ENCODE measurements at places on chromosomes 2 and 18.

GRCh38 chr18:68288408-68288807 lies 426.5 kb downstream of the TMX3 start:
- no peak for DNase-seq

DNA sequence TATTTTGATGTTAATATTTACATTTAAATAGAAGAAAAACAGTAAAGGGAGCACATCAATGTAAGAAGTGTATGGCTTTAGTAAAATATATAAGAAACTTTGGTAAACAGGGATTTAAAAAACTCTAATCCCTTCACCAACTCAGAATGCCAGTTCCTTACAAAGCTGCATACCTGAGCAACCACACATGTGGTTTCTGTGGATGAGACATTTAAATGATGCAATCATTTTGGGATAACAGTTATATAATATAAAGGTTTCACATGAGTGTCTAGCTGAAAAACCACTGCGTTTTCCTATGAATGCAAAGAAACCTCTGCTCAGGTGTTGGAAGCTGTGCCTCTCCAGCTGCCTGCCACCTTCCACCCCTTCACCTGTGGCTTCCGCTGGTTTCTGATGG lies 209.1 kb upstream of the REV1 start:
- DNase-seq, result no peak

DNA sequence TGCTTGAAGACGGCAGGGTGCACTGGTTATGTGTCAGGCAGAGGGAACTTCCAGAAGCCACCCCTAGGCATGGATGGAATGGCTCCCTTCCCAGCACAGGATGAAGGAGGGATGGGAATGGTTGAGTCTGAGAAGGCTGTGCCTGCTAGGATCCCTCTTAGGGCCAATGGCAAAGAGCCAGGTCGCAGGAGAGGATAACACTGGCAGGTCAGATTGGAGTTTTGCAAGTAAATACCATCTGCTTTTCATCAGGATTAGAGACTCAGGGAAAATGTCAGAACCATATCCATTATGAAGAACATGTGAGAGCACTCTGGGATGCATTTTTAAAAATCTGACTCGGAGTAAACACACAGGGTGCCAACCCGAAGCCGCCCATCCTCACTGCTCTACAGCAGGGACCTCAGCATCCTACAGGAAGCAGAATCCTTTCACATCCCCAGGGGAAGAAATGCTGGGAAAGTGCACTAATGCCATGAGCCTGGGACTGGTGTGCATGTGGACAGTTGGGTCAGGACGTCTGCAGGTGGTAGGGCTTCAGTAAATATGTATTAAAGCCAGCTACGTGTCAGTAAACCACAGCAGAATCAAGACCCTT lies 139.9 kb downstream of the MYT1L start:
- DNase-seq, result no peak

GRCh38 chr18:67896451-67896850 lies 379.9 kb upstream of the DSEL start:
- no peak for DNase-seq

- DNase-seq, result no peak
These were observed 375.1 kb downstream of the SUCLG1 start for GRCh38 chr2:84083984-84084383.

All from cardiac fibroblast (primary cell).